Cardiac fibroblast (primary cell): ENCODE measurements at places on chromosomes 3 and 15.

GRCh38 chr3:79063624-79064023 is 704.2 kb downstream of the ROBO1 start:
- no peak for DNase-seq

- DNase-seq: no peak
Observed at GRCh38 chr3:59143447-59143846, 93.6 kb upstream of the CFAP20DC start.

GRCh38 chr3:64459711-64460110 is 228.1 kb downstream of the ADAMTS9 start:
- peak; percentile 28 for DNase-seq

DNA sequence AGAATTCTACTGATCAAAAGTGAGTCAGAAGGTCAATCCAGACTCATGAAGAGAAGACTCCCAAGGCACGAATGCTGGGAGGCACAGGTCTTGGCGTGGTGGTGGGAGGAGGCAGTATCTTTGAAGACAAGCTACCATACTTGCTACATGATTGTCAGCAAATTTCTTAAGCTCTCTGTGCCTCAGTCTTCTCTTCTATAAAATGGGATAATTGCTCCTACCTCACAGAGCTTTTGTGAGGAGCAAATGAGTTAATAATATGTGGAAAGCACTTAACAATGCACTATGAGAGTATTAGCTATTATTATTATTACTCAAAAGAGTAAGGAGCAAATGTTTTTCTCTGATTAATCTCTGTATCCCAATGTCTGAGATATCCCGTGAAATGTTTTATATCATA is 36.2 kb downstream of the EHD4 start:
- no peak for DNase-seq

- DNase-seq: no peak
Observed at GRCh38 chr3:26668171-26668570, 45.6 kb downstream of the LRRC3B start.

GRCh38 chr15:77503240-77503639 is 82.6 kb downstream of the HMG20A start:
- DNase-seq: no peak

GRCh38 chr3:188497021-188497420 is 343.1 kb downstream of the LPP start:
- DNase-seq: no peak

- peak; percentile 44 for DNase-seq
Observed at GRCh38 chr15:92914768-92915221, 14.7 kb downstream of the CHD2 start.
